Mesenchymal stem cell (in vitro differentiated cells and primary cell): ENCODE measurements at places on chromosomes 7 and 10.

DNA sequence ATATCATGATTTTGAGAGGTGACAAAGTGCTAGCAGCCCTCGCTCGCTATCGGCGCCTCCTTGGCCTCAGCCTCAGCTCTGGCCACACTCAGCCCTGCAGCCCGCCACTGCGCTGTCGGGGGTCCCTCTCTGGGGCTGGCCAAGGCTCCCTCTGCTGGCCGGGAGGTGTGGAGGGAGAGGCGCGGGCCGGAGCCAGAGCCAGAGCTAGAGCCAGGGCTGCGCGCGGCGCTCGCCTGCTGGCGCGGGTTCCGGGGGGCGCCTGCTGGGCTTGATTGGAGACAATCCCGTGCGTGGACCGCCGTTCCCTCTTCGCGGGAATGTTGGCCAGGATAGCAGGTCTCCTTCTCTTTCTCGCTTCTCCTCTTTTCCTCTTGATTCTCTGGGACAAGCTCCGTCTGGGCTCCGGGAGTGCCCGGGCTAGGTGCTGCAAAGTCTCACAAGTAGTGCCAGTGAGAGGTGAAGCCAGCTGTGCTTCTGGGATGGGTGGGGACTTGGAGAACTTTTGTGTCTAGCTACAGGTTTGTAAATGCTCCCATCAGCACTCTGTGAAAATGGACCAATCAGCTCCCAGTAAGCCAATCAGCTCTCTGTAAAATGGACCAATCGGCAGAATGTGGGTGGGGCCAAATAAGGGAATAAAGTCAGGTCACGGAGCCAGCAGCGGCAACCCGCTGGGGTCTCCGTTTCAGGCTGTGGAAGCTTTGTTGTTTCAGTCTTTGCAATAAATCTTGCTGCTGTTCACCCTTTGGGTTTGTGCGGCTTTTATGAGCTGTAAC is 43.4 kb upstream of the ELMO1 start:
- DNase-seq = peak; percentile 26

DNA sequence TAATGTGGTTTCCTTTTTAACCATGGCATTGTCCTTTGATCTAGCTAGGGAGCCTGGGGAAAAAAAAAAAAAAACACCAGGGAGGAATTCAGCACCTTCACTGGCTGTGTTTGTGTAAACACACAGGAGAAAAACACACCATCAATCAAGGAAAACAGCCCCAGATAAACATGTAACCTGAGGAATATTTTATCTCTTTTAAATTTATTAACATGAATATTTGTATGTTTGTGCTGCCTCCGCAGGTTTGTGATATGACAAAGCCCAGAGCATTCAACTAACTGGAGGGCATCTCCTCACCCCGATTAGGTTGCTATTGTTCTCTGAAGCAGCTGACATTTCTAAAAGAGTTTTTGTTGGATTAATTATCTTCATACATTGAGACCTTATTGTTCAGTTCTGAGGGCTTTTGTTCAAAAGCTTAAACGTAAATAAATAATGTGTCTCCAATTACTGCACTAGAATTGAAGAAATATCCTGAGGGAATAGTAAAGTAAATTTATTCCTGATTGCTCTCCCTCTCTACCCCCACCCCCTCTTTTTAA is 89.4 kb upstream of the SEMA3E start:
- DNase-seq = no peak

- DNase-seq = no peak
These were observed 15.6 kb downstream of the ALDH18A1 start for GRCh38 chr10:95640891-95641315.

DNA sequence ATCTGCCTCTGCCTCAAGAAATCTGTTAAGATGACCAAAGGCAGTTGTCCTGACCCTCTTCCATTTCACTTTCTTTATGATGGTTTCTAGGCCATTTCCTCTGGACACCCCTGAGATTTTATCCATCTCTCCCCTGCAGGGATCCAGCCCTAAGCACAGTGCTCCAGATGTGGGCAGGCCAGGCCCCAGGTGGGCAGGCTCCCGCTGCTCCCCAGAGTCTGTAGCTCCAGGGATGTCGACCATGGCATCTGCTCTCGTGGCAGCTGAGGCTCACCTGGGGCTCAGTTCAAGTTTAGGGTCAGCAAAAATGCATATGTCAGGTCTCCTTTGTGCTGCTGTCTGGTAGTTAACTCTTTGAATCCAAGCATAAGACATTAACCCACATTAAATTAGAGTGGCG is 11.8 kb downstream of the CEP41 start:
- DNase-seq = no peak

DNA sequence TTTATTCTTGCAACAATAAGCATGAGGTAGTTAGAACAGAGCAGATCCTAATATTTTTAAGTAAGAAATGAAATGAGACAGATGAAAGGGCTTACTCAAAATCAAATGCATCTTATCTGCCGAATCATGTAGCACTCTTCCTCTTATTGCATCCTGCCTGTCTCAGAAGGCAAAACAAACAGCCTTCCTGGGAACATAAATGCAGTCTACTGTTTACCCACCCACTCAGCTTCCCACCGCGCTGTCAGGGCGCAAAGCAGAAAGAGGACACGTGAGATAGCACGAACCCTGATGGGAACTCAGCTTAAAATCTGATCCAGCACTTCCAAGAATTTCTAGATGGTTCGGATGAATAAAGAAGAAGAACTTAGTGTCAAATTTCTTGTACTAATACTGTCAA is 114.4 kb upstream of the CDK1 start:
- no peak for DNase-seq

DNA sequence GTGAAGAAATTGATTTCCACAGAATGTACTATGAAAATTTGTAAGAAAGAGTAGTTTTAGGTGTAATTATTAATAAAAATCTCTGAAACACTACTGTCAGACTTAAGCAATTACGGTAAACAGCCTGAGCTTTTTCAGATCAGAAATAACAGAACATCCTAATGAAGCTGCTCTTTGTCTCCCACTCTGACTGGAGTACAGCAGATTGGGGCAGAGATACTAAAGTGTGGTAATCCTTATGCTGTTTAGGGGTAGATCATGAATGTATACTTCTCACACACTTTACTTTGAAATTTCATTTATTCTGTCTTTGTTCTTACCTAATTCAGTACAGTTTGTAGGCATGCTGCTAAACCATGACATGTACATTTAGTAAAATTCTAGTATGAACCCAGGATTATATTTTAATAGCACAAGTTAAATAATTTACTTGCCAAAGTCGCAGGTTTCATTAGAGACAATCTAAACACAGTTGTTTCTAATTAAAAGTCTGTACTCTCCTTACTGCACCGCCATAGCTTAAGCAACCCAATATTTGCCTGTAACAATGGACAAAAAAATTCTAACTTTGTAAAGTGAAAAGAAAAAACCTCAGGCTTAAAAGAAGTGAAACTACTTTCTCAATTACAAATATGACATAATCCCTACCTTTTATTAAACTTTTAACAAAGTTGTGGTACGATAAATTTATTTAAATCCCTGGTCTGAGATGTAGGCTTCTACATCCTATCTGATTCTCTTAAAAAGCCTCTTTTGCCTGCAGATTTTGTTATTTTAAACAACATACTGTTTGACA is 88.8 kb downstream of the KMT2E start:
- DNase-seq = no peak

DNA sequence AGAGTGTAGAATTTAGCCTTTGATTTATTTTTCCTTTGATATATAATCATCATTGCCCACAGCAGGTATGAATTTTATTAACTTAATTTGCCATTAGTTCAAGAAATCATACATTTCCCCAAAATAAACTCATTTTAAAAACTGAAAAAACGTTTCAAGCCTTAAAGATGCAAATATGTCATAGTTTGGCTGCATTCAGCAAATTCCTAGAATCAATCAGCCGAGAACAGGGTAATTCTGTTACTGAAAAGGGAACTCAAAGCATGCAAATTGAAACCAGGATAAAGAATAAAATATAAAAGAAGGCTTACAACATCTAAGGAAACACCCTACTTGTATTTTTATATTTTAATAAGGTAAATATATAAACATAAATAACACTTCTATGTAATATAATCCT is 233.8 kb upstream of the PRKCQ start:
- DNase-seq = no peak

DNA sequence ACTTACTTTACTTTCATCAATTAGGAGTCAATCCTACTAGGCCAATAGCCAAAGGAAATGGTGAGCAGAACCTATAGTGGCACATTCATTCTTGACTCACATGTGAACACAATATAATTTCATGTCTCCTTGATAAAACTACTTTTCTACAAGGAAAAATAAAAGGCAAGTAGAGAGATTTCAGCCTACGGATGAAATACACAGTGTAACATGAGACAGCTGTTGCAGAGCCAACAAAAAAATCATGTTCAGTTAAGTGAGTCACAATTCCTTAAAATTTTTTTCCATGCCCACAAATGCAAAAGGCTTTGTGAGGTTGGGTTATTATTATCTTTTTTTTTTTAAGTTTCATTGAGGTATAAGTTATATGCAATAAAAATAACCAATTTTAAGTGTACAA is 54.8 kb downstream of the GPR141 start:
- DNase-seq = no peak

DNA sequence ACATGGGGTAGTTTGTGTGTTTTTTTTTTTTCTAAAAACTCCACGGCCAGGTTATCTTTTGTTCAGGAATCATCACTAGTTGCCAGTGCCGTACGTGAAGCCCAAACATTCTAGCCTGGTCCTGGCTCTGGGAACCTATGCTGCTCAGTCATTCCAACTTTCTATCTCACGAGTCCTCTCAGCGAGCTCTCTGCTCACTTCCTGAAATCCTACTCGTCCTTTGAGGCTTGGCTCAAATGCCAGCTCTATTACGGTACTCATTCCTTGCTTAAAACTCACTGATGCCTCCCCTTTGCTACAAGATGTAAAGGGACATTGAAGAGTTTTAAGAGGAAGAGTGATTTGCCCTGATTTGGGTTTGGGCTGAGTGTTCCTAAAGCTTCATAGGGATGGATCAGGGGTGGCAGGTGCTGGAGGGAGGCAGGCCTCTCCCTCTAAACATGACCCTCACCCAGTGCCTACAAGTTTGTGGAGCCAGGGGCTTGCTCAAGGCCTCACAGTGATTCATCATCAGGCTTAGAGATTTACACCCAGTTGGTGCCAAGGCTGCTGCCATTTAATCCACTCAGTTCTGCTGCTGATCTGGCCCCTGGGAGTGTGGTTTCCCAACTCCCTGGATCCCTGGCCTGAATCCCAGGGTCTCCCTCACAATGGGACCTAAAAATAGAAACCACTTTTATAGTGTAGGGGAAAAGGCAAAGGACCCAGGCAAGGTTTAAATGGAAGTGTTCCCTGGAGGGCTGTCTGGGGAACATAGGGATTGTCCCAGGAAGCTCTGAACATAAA is 46.1 kb upstream of the R3HCC1L start:
- DNase-seq = no peak

DNA sequence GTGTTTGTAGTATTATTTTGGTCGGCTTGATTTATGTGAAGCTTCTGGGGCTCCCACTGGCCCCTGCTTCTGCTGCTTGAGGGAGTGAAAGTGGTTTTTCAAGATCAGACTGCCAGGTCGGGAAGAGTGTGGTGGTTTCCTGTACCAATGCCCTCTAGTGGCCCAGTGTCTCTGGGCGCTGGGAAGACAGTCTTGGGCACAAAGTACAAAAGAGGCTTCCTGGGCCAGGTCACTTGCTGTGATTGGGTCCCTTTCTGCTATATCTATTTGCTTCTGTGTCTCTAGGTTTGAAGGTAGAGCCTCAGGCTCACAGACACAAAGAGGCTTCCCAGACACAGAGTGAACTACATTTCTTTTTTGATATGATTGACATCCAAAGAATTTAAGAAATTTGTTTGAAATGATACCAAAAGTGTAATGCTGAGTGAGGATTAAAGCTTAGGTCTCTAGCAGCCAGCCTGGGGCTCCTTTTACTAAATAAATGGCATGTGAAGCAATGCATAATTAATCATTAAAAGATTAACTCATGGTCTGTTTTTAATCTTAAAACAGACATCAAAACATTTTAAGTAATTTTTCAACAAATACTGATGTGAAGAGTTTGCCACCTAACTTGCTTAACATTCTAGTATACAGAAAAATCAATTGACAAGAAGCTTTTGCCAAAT is 36.3 kb downstream of the ABCB1 start:
- peak; percentile 5 for DNase-seq

DNA sequence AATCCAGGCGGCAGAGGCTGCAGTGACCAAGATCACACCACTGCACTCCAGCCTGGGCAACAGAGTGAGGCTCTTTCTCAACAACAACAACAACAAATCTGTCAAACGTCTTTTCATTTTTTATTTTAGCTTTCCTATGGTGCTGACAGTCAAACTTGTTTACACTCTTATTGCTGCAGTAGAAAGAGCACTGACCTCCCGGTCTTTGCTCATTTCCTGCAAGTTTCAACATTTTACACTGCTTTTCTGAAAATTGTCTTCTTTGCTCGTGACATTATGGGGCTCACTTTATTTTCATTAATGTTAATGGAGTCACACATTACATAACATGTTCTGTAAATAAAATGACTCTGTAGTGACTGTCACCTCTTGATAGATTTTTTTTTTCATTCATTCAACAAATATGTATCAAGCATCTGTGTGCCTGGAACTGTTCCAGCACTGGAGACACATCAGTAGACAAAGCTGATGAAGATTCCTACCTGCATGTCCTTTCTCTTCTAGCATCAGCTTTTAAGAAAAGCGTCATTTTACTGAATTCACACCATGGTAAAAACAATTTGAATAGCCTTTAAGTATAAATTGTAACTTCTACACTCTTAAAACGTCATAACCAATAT is 277.3 kb downstream of the CELF2 start:
- DNase-seq = no peak

DNA sequence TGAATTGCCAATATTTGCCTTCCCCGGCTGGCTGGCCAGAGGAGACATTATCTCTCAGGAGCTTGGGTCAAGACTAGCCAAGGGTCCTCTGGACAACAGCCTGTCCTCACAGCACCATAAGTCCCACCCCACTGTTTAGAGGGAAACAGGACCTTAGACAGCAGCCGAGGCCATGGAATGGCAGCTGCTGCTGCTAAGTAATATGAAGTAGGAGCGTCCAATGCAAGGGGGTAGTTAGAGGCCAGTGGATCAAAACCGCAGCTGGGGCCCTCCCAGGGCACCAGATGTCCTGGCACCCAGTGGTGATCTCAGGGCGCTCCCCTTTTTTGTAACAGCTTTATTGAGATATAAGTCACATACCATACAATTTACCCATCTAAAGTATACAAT is 12.9 kb upstream of the KCP start:
- no peak for DNase-seq

GRCh38 chr10:77873536-77874380 is 52.8 kb downstream of the DLG5 start:
- peak; percentile 25 for DNase-seq

DNA sequence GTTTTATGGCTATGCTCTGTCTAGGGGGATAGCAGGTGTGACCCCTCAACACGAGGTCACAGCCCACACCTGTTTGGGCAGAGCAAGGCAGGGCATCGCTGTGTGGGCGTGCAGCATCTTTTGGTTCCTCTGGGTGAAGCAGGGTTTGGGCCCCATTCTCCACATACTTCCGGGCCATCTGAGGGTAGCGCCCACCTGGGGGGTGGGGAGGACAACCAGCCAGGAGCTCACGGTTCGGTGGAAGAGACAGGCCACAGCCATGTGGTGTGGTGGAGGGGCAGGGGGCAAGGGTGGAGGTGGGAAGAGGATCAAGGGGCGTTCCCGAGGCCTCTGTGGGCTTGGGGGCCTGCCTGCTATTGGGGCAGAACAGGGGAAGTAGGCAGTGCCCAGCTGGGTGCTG is 2.4 kb downstream of the SH2B2 start:
- no peak for DNase-seq
